NCI-H1105 treated with DMSO at 0.1 percent for 48 hours (cell line): ENCODE measurements at places on chromosomes 13 and 19.
A peak's percentile ranks its signal among the peaks of the same experiment; 100 is the strongest.

GRCh38 chr13:75798353-75799255, 162.5 kb downstream of the LMO7 start:
- no peak for DNase-seq

DNA sequence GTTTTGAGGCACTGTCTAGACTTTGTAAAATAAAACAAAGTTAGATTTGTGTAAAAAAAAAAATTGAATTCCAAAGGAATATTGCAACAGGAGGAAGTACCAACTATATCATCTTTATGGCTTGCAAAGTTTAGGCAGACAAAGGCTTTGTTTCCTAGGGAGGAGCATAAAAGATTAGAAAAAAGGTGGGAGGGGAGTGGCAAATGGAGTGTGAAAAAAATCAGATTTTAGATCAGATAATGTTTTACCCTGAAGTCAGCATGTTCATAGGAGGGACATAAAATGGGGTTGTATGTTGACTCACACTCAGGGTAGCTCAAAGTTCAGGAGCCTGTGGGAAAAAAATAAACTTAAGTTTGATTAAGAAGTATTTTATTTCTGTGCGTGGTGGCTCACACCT, 3.7 kb downstream of the ZNF85 start:
- no peak for DNase-seq

DNA sequence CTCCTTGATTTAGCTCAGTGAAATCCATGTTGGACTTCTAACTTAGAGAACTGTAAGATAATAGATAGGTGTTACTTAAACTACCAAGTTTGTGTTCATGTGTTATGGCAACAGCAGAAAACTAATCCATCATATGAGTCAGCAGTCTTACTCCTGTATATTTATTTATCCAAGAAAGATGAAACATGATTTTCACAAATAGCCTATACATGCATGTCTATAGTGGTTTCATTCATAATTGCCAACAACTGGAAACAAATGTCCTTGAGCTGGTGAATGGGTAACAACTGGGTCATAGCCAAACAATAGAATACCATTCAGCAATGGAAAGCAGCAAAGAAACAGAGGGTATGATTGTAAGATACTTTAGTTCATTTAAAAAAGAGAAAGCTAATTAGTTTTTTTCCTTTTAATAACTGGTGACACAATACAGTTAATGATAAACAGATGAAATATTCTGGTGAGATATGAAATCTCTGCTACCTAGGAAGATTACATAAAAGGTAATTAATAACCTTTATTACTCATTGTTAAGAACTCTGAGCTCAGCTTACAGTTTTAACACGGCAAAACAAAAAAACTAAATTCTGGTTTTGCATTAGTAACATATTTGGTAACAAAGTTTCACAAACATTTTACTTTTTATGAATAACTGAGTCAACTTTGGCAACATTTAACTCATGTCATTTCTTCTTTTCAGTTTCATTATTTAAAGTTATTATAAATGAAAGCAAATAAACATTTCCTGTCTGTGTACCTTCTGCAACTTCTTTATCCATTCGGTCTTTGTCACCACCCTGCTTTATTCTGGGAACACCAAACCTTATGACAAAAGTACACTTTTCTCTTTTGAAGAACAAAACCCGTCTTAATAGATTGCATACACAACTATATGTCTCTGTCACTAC, 181.3 kb downstream of the LIG4 start:
- DNase-seq = no peak

GRCh38 chr13:32902874-32903273, 113.3 kb upstream of the KL start:
- DNase-seq = no peak

DNA sequence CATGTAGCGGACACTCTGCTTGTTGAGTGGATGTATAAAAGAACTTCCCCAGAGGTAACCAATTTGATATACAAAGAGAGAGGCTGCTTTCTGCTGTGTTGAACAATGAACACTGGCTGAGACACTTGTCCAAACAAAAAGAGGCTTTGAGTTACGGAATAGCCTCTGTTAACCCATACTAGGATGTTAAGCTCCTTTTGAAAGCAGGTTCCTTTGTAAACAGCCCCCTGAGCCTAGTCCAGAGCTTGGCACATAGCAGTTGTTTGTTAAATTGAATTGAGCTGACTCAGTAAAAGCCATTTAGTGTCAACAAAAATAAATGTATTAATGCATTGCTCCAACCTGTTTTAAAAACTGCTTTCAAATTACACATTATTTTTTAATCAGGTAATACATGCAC, 200.1 kb downstream of the MZT1 start:
- DNase-seq = no peak

DNA sequence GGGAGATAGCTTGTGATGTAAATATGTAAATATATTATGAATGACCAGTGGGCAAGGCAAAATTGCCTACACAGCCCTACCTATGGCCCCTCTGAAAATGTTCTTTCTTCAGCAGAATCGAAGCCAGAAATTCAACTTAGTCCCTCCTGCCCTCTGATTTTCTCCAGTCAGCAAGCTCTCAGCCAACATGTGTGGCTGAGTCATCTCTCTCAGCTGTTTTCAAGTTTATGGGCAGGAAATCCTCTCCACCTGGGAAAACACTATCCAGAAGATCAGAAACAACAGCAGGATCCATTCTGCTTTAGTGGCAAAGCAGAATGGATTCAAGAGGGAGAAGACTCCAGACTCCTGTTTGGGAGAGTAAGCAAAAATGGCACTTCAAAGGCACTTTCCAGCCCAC, 8.9 kb upstream of the ZNF527 start:
- DNase-seq = no peak

DNA sequence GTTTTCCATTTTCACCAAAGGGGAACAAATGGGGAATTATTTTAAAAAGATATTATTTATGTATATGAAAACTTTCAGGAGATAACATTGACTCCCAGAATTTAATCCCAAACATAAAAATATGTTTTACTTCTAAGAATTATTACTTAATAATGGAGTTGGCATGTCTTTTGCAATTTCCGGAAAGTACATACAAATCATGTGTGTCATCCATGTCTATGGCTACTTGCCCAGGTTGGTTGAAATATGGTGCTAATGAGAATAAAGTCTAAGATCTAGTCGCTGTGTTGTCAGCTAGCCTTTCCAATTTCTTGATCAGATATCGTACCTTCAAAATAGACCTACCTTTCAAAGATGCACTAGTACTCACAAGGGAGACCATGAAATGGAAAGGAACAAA, 1003.2 kb upstream of the PCDH20 start:
- no peak for DNase-seq

- no peak for DNase-seq
Measured at GRCh38 chr19:34300962-34301361, 46.6 kb downstream of the GARRE1 start.

- DNase-seq = peak; percentile 1
Measured at GRCh38 chr13:30978981-30979956, 46.8 kb downstream of the TEX26 start.

- peak; percentile 96 for DNase-seq
Measured at GRCh38 chr19:45927565-45928261, 13.1 kb upstream of the NANOS2 start.

DNA sequence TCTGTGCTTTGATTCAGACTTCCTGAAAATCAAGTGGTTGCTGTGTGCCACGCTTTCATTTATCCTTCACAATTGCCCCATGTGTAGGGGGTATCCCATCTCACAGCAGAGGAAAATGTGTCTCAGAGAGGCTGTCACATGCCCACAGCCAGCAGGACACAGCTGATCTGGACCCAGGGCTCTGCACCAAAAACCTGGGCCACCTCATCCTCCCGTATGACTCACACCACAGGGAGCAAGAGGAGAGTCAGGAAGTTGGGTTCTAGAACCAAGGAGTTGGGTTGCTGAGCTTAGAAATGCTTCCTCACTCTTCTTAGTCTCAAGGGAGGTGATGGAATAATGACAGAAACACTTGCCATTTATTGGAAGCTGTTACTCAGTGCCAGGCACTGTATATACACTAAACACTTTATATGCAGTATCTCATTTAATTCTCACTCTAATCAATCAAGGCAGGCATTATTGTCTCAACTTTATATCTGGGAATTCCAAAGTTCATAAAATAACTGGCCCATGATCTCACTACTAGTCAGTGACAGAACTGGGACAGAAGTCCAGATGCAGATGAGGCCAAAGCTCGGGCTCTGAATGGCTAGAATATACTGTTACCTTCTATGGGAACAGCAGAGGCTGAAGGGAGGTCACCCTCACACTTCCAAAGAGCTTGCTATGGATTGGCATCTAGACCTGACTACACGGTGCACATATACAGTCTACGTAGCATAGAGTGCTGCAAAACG, 47.7 kb upstream of the ATP12A start:
- no peak for DNase-seq

DNA sequence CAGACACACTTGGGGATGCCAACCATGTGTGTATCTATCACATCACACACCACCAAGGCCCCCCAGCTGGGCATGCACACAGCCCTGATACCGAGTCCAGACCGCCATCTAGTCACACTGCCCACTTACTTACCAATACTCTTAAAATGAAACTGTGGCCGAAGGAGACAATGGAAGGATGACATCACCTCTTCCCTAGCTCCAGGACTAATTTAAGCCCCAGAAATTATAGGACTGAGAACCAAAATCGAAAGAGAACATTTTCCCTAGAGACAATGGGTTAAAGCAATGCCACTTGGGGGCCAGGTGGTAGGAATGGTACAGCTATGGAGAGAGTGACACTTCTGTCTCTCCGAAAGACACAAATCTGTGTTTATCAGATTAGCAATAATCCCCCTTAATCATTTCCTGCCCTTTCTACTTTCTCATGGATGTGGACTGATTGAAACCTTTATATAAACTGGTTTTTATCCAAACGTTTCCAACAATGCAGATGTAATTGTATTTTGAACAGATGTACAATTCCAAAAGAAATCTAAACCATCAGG, 663 bp upstream of the GGACT start:
- no peak for DNase-seq

DNA sequence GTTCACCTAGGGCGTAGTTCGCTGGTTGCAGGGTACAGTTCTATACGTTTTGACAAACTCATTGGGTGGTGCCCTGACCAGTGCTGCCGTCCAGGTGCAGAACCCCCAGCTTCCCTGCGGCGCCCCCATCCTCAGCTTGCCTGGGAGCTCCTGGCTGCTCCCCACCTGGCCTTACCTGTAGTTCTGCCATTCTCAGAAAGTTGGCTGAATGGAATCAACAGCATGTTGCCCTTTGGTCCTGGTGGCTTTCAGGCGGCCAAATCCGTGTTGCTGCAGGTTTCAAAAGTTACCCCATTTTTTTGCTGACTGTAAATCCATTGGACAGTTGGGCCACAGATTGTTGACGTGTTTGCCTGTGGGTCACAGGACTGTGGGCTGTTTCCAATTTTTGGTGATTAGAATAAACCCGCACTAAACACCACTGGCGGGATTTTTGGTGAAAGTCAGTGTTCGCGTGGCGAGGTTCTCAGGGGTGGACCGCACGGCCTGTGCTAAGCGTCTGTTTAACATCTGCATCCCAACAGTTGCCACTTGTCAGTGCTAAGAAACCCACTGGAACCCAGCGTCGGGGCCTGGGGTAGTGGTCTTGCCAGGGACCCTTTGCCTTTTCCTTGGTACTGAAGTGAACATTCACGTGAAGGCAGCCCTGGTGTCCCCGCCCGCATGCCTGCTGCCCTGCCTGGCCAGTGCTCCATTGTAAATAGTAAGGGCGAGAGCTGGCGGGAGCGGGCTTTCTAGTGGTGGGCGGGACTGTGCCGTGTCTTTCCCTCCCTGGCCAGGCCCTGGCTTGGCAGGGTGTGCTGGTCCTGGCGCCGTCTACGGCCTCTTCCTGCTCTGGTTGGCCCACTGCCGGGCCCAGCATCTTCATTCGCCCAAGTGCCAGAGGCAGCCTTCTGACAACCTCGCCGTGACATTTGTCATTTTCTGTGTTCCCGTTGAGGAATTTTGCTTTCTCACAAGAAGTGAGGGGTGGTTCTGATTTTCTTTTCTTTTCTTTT, 3.3 kb downstream of the DOT1L start:
- no peak for DNase-seq

- DNase-seq = no peak
Measured at GRCh38 chr19:29305268-29305667, 92.3 kb upstream of the UQCRFS1 start.

- no peak for DNase-seq
Measured at GRCh38 chr19:4541114-4541805, 1.4 kb upstream of the LRG1 start.

DNA sequence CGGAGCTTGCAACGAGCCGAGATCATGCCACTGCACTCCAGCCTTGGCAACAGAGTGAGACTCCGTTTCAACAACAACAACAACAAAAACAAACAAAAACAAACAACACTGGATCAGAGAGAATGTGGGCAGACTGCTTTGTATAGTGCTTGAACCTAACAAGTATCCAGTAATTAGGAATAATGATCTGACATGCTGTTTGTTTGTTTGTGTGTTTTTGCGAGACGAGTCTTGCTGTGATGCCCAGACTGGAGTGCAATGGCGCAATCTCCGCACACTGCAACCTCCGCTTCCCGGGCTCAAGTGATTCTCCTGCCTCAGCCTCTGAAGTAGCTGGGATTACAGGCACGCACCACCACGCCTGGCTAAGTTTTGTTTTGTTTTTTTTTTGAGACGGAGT, 14.0 kb downstream of the SAE1 start:
- DNase-seq = no peak

GRCh38 chr13:75813323-75813722, 177.2 kb downstream of the LMO7 start:
- no peak for DNase-seq

GRCh38 chr13:46388846-46389245, 1.8 kb upstream of the RUBCNL start:
- DNase-seq = no peak

DNA sequence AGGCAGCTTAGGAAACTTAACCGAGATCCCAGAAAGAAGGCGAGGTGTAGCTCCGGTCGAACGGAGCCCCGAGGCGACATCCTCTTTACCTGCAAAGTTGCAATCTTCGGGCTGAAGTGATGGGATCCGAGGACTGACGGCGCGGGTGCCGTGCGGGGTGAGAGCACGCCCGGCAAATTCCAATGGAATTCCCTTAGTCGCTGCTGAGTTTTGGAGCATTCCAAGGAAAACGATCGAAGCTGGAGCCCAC, 141 bp downstream of the TRPC4 start:
- DNase-seq = no peak

DNA sequence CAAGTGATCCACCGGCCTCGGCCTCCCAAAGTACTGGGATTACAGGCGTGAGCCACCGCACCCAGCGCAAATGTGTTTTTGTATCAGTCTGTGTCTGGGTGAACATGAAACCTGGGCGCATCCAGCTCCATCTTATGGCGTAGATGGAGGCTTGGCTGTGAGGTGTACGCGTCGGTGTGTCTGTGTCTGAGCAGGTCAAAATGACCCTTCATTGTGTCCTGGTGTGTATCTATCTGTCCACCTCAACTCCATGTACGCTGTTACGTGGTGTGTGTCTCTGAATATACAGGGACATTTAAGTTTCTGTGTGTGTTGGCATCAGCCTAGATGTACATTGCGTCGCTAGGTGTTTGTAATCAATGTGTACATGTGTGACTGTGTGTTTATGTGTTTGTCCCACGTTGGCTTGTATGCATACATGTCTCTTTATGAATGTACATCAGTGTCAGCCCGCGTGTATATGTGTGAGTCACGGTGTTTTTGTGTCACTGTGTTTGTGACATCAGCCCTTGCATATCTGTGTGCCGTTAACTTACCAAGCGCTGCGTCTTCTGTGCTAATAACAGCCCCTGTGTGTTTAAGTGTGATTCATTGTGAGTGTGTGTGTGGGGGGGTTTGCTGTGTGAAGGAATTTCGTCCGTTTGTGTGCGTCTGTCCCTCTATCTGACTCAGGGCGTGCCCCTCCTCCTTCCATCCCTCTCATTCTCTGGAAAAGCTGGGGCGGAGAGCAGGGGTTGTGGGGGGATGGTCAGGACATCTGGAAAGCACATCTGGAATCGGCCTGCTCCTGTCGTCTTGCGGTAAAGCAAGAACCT, 6.4 kb downstream of the AXL start:
- DNase-seq = no peak
